ENCODE measurements at places on chromosomes 11 and 22. TPM values are rescaled to one million over a fixed set of nuclear protein-coding genes. Genes with fewer than 3 reads are reported as not detected.
A peak's percentile ranks its signal among the peaks of the same experiment; 100 is the strongest.

DNA sequence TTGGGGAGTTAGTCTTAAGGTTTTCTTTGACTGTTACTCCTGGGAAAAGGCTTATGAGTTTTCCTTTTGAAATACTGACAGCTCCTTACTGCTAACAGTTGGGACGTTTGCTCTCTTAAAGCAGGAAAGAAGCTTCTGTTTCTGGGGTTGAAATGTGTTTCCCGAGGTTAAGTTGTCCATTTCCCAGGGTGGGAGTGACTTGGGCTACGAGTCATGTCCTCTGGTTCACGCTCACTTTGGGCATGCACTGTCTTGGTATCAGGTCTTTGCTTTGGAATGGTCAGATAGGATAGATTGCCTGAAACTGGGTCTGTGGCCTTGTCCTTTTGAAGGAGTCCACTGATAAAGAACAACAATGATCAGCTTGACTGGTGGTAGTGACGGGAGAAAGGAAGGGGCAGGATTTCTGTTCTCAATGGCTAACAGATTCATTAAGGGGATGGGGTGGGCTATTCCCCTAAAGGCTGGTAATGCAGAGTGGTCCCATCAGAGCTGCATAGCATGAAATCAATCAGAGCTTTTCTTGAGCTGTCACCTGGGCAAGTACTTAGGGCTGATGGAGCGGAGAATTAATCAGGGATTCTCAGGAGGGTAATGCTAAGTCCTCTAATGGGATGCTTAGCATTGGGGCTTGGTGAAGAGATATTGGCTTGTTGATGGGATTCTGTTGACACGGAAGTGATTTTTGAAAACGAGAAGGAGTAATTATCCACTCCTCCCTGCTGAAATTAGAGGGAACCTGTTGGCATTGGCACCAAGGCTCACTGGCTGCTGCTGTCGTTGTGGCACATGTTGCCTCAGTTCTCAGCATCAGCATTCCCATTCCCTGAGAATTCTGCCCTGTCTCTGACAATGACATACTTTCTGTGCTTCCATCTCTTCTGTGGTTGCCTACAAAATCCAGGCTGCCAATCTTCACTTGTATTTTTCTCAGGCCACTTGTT is 81.6 kb downstream of the TEAD1 start:
- peaks cover 69% of the 10 kb centered on the region for H3K4me1 ChIP-seq
- DNase-seq: no peak
- no peaks in the 10 kb centered on the region for H3K36me3 ChIP-seq
- no peak overlapping the region for H3K27ac ChIP-seq
- H3K27me3 ChIP-seq: no peaks in the 10 kb centered on the region
- H3K4me3 ChIP-seq: no peak overlapping the region

The PANX2 gene
- total RNA-seq: 2.0 TPM

DNA sequence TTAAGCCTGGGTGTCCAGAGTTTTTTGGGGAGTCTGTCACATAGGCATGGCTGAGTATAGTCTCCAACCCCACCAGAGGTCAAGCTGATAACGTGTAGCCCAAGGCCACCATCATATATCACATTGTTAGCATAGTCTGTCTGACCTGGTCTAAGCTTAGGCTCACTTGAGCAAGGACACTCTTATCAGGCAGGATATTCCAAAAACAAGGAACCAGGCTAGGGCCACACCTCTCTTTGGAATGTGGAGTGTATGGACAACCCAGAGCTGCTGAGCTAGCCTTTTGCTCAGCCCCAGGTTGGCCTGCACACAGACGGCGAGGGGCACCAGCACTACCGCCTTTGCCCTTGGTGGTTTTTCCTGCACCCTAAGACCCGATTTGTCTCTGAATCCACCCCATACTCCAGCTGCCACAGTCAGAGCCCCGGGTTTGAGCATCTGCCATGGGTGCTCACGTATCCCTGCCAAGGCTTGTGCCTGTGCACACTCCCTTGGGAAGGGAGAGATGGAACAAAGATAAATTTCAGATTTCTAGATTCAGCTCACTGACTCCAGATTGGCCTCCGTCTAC is 7.2 kb downstream of the SNAP29 start:
- no peaks in the 10 kb centered on the region for H3K36me3 ChIP-seq
- H3K27me3 ChIP-seq: no peaks in the 10 kb centered on the region
- no peak for DNase-seq
- peaks cover 34% of the 10 kb centered on the region for H3K4me1 ChIP-seq
- no peak overlapping the region for H3K27ac ChIP-seq

DNA sequence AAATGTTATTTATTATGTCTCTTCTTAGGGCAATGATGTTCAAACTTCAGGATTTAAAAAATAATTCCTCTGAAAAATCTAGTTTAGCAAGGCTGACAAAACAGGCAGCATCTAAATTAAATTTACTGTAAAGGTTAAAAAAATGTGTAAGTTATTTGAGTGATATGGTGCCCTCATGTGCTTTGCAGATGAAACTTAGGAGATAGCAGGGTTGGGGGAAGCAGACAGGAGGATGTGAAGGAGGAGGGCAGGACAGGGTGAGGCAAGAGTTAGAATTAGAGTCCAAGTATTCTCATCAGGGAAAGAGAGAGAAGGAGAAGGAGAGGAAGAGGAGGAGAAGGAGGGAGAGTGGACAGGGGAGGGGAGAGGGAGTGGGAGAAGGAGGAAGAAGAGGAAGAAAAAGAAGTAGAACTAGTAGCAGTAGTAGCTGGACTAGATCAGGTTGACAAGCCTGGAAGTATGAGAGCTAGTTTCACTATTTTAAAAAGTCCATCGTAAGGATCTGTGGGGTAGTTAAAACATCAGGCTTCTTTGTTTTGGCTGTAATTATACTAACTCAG is 141.2 kb upstream of the SESN3 start:
- H3K27me3 ChIP-seq: no peaks in the 10 kb centered on the region
- H3K27ac ChIP-seq: no peak overlapping the region
- H3K4me1 ChIP-seq: no peaks in the 10 kb centered on the region

DNA sequence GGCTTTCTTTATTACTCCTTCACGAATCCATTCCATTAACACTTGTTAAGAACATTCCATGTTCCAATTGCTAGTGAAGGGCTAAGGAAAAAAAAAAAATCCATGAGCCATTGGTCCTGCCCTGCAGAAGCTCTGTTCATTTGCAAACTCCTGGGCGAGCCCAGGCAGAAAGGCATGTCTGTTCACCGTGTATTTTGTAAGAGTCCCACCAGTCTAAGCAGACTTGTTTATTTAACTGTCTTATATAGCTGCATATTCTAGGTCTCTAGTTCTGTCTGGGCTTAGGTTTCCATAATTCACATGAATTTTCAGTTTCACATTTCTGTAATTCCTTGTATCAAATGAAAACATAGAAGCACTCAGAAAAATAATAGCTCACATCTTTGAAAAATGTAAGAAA is 97.4 kb upstream of the POU2AF2 start:
- no peaks in the 10 kb centered on the region for H3K36me3 ChIP-seq
- DNase-seq: no peak
- H3K27ac ChIP-seq: no peak overlapping the region
- no peaks in the 10 kb centered on the region for H3K27me3 ChIP-seq

DNA sequence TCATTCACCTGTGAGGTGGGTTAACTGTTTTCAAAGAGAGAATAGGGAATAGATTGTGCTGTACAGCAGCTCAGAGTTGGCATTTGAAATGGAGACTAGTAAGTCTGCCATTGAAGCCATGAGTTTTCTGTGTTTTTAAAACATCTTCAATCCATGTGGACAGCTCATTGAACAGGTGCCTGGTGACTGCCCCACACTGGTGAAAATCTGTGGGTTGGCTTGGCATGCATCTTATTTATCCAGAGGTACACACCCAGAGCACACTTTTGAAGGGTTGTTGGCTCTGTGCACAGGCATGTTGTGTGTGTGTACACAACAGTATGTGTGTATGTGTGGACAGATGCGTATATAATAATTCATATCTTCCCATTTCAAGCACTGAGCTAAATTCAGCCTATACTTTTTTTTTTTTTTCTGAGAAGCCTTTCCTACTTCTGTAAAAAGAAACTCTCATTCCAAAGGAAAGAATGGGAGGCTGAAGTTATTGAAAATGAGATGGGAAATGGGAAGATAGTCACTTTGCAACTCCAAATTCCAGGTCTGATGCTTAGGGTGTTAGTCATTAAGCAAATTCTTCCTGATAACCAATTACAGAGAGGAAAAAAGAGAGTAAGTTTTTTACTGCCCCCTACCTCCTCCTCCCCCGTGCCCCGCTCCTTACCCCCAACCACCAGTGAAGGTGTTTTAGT is 7.0 kb upstream of the LYVE1 start:
- no peak for DNase-seq
- H3K27ac ChIP-seq: no peak overlapping the region
- no peak overlapping the region for H3K4me3 ChIP-seq
- H3K4me1 ChIP-seq: no peaks in the 10 kb centered on the region

DNA sequence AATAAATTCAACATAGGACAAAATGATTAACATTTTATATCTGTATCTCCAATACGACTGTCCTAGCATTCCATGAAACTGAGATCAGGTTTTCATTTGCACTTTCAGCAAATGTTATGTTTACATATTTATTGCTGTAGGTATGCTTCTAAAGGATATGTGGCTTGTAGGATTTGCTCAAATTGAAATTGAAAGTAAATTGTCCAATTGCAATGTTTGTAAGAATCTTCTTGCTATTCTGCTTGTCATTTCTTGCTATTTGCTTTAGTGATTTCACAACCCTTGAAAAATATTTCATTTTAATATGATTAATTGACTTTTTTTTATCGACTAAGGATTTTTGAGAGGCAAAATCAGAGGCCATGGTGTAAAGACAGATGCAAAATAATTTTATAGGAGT is 904.2 kb upstream of the RAG2 start:
- no peak for DNase-seq
- no peaks in the 10 kb centered on the region for H3K27me3 ChIP-seq
- peak overlapping the region; percentile 60 for H3K27ac ChIP-seq
- H3K4me1 ChIP-seq: peaks cover 57% of the 10 kb centered on the region

- no peak for DNase-seq
- peaks cover 55% of the 10 kb centered on the region for H3K4me1 ChIP-seq
- H3K27me3 ChIP-seq: no peaks in the 10 kb centered on the region
- no peak overlapping the region for H3K27ac ChIP-seq
- peaks cover 18% of the 10 kb centered on the region for H3K36me3 ChIP-seq
Measured at GRCh38 chr11:118247041-118247440, 5.1 kb downstream of the MPZL3 start.

DNA sequence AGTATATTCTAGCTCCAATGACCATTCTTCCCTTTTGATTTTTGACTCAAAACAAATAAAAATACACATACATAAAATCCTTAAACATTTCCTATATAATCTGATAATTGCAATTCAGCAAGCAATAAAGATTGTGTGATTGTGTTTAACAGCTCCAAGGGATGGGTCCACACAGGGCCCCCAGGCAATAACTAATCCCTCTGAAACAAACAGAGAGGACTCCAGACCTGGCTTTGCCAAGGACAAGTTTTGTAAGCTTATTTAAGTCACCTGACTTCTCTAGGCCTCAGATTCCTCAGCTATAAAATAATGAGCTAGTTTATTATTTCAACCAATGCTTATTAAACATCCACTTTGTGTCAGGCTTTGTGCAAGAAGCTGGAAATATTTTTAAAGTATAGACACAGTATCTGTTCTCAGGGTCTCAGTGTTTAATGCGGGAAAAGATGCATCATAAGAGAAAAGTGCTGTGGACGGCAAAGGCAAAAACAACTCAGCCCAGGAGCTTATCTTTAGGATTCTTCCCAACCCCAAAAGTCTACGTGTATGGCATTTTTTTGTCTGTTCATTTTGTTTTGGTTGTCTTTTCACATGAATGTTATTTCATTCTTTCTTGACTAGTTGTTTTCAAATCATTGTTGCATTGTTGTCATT is 20.1 kb downstream of the FZD4 start:
- H3K4me1 ChIP-seq: peaks cover 15% of the 10 kb centered on the region
- H3K4me3 ChIP-seq: no peak overlapping the region
- H3K27ac ChIP-seq: no peak overlapping the region
- H3K27me3 ChIP-seq: no peaks in the 10 kb centered on the region

The ALG12 gene
- 25.4 TPM for total RNA-seq

The ANKK1 gene
- total RNA-seq: 0.90 TPM

The LIF gene
- total RNA-seq: 260 TPM

- H3K4me3 ChIP-seq: no peak overlapping the region
- no peak for DNase-seq
- H3K27ac ChIP-seq: no peak overlapping the region
- H3K4me1 ChIP-seq: peaks cover 9% of the 10 kb centered on the region
- peaks cover 37% of the 10 kb centered on the region for H3K27me3 ChIP-seq
- H3K36me3 ChIP-seq: no peaks in the 10 kb centered on the region
Measured at GRCh38 chr11:62400760-62401159, 18.1 kb upstream of the SCGB1A1 start.

DNA sequence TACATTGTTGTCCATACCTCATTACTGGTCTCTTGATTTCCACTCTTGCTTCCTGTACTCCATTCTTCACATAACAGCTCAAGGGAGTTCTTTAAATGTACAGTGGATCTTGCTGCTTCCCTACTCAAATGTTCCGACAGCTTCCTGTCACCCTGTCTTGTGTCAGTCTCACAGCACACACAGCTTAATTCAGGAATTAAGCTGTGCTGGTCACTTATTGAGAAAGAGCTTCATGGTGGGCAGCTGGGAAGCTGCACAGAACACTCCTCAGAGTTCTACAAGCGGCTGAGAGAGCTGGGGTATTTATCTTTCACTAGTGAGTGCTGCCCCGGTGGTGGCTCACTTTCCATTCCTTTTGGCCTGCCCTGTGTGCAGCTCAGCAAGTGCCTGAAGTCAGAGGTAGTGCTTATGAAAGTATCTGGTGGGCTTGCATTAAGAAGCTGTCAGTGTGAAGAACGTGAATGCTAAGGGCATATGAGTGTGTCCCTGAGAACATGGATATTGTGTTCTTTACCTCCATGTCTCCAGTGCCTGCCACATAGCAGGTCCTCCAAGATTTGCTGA is 48.7 kb downstream of the KCNQ1OT1 start:
- peaks cover 5% of the 10 kb centered on the region for H3K4me1 ChIP-seq
- DNase-seq: no peak
- H3K4me3 ChIP-seq: no peak overlapping the region
- H3K27ac ChIP-seq: no peak overlapping the region

The LINC01488 gene
- total RNA-seq: not detected

The KCNK4 gene
- not detected for total RNA-seq

The KRTAP5-2 gene
- total RNA-seq: not detected

The OR52H1 gene
- total RNA-seq: not detected

The SCT gene
- total RNA-seq: not detected

- H3K4me3 ChIP-seq: no peak overlapping the region
- H3K36me3 ChIP-seq: no peaks in the 10 kb centered on the region
- no peak overlapping the region for H3K27ac ChIP-seq
- DNase-seq: no peak
Measured at GRCh38 chr11:8971924-8972316, 7.7 kb upstream of the TMEM9B start.

The HTR3B gene
- total RNA-seq: not detected

DNA sequence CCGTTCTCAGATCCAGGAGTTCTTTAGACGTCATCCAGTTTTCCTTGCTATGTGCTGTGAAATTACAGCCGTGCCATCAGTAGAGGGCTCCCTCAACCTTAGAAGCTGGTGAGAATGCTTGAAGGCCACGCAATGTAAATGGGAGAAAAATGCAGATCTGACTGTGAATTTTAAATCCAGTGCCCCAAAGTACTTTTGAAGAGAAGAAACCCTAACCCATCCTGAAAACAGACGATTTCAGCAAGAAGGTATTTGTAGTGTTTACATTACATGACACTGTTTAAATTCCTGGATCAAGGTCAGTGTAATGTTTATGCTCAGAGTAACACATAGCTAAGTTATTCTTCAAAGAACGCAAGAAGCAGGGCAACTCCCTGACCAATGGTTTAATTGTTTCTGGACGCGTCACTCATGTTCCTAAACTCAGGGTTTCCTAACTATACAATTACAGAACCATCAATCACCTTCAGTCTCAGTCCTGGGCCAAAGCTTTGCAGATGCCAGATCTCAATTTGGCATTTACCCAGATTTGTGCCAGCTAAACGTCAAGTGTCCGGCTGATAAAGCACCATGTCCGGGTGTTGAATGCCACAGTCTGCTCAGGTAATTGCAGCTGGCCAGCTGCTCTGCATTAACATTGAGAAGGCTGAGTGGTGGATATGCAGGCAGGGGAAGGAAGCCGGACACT is 38.2 kb downstream of the ADAMTS8 start:
- H3K27ac ChIP-seq: no peak overlapping the region
- no peaks in the 10 kb centered on the region for H3K36me3 ChIP-seq
- H3K4me3 ChIP-seq: no peak overlapping the region
